Stimulated activated CD8-positive, alpha-beta memory T cell treated with anti-CD3 and anti-CD28 coated beads, Interleukin-4, amount 100 ng/mL, for 1 hour (primary cell): ENCODE measurements at places on chromosomes 3 and 15.

DNA sequence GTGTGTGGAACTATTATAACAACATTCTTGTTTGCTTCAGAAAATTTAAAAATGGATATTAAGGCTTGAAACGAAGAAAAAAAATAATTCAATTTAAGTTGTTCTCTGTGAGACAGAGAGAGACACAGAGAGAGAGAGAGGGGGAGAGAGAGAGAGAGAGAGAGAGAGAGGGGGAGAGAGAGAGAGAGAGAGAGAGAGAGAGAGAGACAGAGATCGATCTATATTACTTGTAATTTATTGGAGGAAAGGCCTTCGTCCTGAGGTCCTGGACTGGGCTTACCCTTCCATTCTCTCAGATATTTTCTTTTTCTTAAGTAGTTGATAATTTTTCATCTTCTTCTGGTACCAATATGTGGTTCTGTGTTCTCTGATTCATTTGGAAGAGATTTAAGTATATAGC, 25.9 kb downstream of the MFSD1 start:
- DNase-seq: no peak

- DNase-seq: no peak
These were observed 201.8 kb downstream of the ABHD5 start for GRCh38 chr3:43892526-43892925.

- peak; percentile 66 for DNase-seq
These were observed at the start of gene ABCC5 for GRCh38 chr3:184017672-184018423. Gene ABCC5 (minus strand): TSS chr3:184017884. CDS start chr3:184014392, 3,492 bp downstream.

DNA sequence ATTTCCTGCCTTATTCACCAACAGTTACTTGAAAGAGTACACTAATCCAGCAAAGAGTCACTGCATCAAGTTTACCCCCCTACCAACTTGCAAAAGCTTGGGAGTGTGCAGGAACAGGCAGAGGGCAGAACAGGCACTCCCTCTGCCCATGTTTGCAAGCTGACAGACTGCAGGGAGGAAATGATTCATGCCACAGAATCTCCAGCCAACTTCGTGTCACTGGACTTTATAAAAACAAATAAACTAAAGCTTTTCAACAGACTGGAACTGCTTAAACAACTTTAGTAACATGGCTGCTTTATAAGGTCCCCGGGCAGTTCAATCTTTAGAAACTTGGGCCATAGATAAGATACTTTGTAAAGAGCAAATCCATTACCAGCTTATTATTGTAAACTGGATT, 129.5 kb downstream of the THRB start:
- DNase-seq: no peak

- no peak for DNase-seq
These were observed 30.1 kb downstream of the MYRIP start for GRCh38 chr3:39839484-39839883.

DNA sequence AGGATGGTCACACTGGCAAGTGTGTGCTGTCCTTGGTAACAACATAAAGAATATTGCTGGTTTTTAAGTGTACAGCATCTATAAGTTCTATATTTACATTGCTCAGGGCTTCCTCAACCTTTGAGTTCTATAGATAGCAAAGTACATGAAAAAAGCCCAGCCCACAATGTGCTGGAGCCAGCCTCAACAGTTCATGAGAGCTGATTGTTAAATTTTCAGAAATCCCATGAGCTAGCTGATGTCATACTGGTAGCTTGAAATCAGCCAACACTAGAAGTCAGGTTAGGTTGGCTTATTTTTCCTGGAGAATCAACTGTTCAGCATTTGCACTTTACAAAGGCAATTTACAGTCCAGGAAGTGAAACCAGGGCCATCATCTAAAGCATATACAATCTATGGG, 102.8 kb downstream of the STRIT1 start:
- no peak for DNase-seq

DNA sequence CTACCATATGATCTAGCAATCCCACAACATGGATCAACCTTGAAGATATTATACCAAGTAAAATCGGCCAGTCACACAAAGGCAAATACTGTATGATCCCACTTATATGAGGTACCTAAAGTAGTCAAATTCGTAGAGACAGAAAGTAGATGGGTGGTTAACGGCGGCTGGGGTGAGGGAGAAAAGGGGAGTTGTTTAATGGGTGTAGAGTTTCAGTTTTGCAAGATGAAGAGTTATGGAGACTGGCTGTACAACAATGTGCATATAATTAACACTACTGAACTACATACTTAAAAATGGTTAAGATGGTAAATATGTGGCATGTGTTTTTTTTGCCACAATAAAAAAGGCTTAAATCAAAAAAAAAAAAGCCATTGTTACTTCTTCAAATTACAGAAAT, 60.4 kb downstream of the GPR176 start:
- no peak for DNase-seq

DNA sequence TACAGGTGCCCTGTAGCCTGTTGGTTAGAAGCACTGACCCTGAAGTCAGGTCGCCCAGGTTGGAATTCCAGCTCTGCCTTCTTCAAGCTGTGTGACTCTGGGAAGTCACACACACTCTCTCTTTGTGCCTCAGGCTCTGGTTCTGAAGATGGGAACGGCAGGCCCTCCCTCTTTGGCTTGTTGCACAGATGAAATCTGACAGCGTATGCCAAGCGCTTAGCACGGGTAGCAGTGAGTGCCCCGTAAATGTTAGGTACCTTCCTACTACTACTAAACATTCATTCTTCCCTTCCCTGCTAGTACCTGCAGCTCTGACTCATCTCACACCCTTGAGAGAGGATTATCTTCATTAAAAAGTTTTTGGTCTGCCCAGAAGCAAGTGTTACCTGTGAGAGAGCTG, 139.0 kb downstream of the PGPEP1L start:
- no peak for DNase-seq

- no peak for DNase-seq
These were observed 22.0 kb downstream of the SMAD6 start for GRCh38 chr15:66723826-66724731.

- no peak for DNase-seq
These were observed 475.2 kb upstream of the TGFBR2 start for GRCh38 chr3:30131191-30131590.

DNA sequence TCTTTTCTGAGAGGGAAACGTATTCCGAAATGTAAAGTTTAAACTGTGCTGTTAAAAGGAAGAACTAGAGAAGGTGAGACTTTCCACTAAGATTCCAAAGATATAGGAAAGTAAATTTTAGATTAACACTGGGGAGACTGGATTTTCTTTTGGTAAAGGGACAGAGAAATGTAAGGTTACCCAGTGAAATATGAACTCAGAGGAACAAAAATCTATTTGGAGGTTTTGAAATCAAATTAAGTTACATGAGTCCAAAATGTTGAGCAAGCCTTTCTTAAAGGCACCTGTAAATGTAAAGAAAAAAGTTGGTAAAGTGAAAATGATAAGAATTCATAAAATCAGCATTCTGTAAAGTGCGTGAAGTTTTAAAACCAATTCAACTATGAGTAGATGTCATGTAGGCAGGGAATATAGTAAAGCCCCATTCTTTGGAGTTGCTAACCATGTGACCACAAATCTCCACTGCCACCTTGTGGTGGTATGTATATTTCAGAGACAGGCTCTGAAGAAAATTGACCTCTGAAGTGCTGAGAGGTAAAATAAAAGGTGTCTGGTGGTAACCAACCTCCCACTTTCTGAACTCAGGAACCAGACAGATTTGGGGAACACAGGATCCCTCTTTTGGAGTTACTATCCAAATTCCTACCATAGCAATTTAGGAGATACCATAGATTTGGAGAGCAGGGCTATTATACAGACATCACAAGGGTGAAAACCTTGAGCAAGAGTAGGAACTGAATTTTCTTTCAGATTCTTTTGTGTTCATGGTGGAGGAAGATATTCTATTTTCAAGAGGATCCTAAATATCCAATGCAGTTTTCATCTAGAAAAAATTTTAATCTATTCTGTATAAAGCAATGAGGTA, 215.3 kb downstream of the ROBO2 start:
- DNase-seq: no peak
